Dorsolateral prefrontal cortex (tissue), 122 donors: ENCODE measurements at places on chromosomes 4 and X. TPM values are rescaled to one million over a fixed set of nuclear protein-coding genes. Genes with fewer than 3 reads are reported as not detected.

GRCh38 chrX:139758809-139759208 is 50.8 kb upstream of the MCF2 start:
- DNase-seq = no peak

DNA sequence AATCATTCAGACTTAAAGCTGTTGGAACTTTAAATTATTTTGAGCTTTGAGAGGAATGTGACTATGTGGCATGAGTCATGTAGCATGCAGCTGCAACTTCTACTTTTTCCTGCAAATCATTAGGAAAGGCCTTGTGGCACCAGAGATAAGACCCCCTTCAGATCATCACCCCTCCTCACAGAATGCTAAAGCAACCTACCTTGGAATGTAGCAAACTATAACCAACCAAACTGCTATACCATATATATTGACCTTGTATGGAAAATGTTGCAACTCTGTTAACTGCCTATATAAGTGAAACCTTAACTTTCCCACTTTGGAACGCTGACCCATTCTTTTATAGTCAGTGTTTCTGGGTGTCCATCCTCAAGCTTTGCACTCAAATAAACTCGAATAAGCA is 32.0 kb downstream of the ATXN3L start:
- DNase-seq = no peak

DNA sequence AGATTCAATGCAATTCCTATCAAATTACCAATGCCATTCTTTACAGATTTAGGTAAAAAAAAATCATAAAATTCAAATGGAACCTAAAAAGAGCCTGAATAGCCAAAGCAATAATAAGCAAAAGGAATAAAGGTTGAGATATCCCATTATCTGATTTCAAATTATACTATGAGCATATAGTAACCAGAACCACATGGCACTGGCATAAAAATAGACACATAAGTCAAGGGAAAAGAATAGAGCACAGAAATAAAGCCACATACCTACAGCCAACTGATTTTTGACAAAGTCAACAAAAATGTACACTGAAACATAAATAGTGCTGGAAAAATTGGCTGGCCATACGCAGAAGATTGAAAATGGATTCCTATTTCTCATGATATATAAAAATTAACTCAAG is 853.7 kb downstream of the FAT4 start:
- no peak for DNase-seq

DNA sequence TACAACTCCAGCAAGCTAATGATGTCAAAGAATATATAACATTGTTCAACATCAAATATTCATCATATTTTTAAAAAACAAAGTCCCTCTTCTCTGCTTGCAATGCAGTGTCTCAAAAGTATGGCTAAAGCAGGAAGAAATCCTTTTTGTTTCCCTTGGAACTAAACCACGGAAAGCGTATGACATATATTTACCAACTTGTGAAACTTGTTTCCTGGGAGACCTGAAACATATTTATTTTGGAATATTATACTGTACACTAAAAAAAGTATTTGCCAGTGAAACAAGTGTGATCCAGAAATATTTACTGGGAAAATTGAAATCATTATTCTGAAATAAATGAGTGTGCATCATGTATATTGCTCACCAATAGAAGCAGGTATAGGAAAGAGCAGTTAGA is 156.0 kb upstream of the ANKRD50 start:
- no peak for DNase-seq

DNA sequence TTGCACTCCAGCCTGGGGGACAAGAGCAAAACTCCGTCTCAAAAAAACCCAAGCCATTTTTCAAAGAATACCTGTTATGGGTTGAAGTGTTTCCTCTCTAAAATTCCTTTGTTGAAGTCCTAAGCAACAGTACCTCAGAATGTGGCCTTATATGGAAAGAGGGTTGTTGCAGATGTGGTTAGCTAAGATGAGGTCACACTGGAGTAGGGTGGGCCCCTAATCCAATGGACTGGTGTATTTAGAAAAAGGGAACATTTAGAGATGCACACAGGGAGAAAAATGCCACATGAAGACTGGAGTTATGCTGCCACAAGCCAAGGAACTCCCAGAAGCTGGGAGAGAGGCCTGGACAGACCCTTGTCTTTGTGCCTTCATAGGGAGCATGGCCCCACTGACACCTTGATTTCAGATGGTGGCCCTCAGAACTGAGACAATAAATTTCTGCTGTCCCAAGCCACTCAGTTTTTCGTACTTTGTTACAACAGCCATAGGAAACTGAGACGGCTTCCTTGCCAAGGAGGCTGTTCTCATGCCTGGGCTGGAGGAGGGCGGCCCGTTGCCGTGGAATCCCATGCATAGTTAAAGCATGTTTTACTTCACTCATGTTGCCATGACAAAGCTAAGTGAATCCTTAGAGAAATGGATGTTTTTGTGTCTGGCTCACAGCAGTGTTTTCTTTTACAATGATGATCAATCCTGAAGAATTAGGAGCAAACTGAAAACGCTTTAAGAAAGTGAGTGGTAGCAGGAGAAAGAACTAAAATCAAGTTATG is 16.5 kb downstream of the TRAPPC2 start:
- no peak for DNase-seq

DNA sequence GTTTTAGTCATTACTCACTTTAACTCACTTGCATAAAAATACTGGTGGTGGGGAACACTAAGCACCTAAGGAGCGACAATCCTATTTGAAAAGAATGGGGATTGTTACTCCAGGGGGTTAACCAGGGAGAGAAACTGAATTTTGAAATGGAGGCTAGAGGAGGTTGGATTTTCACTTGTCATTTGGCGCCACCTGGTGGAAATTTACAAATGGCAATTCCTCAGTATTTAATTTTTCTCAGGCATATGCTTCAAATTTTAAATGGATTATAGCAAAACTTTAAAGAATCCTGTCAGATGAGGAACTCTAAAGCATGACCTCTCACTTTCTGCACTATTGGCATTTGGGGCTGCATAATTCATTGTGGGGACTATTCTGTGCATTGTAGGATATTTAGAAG is 2.7 kb upstream of the GEMIN8 start:
- DNase-seq = no peak

DNA sequence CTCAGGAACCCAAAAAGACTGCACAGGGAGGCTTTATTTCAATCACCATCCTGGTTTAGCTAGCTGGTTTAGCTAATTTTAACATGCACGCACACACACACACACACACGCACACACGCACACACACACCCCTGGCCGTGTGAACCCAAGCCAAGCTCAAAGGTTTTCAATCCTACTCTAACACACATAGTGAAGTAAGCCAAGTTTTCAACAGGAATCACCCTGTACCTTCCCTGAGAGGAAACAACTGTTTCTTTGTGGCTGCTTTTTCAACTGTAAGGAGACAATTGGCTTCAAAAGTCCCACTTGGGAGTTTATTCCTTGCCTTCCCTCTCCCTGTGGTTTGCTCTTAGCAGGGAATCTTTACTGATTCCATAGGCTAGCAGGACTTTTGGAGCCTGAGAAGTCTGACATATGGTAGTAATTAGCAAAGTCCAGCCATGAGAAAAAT is 98.9 kb upstream of the BMP3 start:
- no peak for DNase-seq

GRCh38 chr4:112058433-112058832 is 86.8 kb upstream of the FAM241A start:
- DNase-seq = no peak

DNA sequence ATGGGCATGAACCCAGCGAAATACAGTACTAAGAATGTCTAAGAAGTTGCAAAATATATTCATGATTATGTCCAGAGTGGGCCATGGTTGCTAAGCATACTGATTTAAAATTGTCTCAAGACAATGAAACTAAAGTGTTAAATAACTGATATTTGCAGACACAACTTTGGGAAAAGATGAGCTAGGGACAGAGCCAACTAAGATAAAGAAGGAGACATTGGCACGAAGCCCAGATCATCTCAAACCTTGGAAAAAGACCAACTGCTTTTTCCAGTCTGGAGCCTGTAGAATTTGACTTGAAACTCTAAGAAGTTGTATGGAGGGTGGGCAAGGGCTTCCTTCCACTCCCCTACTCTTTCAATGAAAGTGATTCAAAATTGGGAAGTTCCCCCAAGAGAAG is 108.5 kb upstream of the GLRA2 start:
- DNase-seq = no peak

GRCh38 chrX:276581-277201 is 4.5 kb upstream of the PLCXD1 start:
- DNase-seq = no peak

DNA sequence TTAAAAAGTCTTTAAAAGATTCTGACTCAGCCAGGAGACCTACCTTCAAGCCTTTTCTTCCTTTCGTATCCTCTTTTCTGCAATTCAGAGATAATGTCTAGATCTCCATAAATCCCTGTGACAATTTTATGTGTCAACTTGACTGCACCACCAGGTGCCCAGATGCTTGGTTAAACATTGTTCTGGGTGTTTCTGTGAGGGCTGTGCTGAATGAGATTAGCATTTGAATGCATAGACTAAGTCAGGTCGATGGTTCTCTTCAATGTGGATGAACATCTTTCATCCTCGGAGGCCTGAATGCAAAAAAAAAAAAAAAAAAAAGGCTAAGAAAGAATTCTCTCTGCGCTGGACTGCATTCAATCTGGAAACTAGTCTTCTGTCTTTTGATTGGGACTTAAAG is 1082.7 kb downstream of the NLGN4X start:
- no peak for DNase-seq

DNA sequence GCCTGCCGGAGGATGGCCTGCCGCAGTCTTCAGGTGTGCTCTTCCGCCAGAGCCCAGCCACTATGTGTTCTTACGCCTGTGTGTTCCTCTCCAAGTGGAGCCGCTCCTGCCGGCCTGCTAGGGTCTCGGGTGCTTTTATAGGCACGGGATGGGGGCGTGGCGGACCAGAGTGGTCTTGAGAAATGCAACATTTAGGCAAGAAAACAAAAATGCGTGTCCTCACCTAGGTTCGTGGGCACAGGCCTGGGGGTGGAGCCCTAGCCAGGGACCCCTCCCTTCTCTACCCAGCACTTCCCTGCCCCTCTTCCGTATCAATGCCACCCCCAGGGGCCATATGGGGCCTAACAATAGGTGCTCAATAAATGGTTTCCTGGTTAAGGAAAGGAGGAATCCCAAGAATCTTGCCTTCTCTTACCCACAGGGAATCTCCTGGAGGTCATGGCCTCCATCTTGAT is 34.4 kb upstream of the LRBA start:
- DNase-seq = no peak

Gene CASP3
- 12.6 TPM for total RNA-seq

Gene RAB40A
- 6.0 TPM for total RNA-seq

Gene RHOH
- 1.8 TPM for total RNA-seq

Gene DTHD1
- total RNA-seq = 0.16 TPM

Gene MAP9
- 63.1 TPM for total RNA-seq

Gene UCP1
- total RNA-seq = not detected
